ENCODE measurements at places on chromosomes 3 and 15. TPM values are rescaled to one million over a fixed set of nuclear protein-coding genes. Genes with fewer than 3 reads are reported as not detected.

- no peaks in the 10 kb centered on the region for H3K36me3 ChIP-seq
- H3K27me3 ChIP-seq, result peaks cover 11% of the 10 kb centered on the region
- no peak for DNase-seq
- no peak overlapping the region for H3K4me3 ChIP-seq
- no peak overlapping the region for H3K27ac ChIP-seq
Measured at GRCh38 chr15:77533578-77534430, 98.9 kb downstream of the LINGO1 start.

GRCh38 chr3:43363621-43364266, 77.4 kb downstream of the SNRK start:
- no peaks in the 10 kb centered on the region for H3K4me1 ChIP-seq
- no peak overlapping the region for H3K4me3 ChIP-seq
- no peak for DNase-seq

Gene GPR156
- total RNA-seq, result 0.18 TPM

Gene PSTPIP1
- total RNA-seq, result 218 TPM

Gene FBXO40
- total RNA-seq, result not detected

All from activated T-helper 1 cell treated with anti-CD3 and anti-CD28 coated beads, Interleukin-12 subunit alpha, Interleukin-12 subunit beta, Interleukin-2, Interleukin-4 antibody, amounts not matched to agents 30 ng/mL and 10 ng/mL and 1 ng/mL, durations not matched to agents 14 hours and 24 hours and 36 hours (primary cell).